ENCODE measurements at places on chromosomes 11 and 22.

DNA sequence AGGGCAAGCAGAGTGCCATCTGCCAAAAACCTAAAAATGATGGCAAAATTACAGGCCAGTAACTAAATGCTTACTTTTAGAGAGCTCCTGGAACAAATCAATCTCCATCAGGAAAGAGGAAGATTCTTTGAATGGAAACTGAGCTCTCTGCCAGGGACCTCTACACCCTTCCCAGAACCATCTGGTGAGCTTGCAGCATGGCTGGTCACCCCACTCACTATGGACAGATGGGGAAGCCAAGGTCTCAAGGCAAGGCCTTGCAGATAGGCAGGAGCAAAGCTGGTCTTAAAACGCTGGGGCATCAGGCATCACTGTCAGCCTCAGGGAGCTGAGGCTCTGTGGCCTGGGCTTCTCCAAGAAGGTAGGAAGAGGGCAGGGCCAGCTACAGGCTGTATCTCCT lies 36.2 kb downstream of the SERGEF start:
- no peak for DNase-seq

GRCh38 chr11:26219183-26220117 lies 112.5 kb upstream of the ANO3 start:
- no peak for DNase-seq

DNA sequence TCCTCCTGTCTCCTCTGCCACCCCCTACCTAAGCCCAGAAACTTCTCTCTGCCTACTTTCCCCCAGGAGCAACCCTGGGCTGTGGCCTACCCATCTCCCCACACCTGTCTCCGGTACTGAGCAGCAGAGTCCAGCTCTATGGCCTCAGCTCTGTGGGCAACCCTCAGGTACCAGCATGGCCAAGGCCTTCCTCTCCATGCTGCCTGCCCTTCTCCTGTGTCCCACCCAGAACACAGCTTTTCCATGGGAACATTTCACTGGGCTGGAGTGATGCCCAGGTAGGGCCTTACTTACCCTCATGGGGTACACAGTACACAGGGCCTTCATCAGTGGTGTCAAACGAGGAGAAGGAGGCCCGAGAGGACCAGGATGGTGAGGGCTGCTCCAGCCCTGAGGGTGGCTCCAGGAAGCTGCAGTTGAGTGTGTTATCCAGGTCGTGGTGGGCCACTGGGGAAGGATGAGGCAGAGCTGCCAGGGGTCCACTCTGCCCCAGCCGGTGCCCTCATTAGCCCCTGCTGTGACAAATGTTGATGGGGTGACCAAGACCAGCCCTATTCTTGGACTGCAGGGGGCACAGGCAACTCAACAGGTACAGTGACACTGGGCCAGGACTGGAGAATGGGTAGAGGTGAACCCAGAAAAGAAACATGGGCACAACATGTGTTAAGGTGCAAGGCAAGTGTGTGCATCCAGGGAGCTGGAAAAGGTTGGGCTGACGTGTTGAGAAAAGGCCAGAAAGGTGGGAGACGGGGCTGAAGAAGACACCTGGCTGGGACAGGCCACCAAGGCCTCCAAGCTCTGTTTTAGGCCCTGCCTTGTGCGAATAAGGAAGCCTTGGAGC lies 10.3 kb downstream of the SCARF2 start:
- no peak for DNase-seq

DNA sequence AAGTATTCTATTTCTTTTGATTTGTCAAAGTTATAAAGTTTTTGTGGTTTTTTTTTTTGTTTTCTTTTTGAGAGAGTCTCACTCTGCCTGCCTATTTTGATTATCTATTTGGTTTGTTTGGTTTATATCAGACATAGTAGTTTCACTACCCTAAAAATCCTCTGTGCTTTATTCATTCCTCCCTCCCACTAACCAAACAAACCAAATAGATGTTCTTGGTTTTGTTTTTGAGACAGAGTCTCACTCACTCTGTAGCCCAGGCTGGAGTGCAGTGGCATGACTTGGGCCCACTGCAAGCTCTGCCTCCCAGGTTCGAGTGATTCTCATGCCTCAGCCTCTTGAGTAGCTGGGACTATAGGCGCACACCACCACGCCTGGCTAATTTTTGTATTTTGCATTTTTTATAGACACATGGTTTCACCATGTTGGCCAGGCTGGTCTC lies 67.9 kb downstream of the ENTHD1 start:
- peak; percentile 33 for DNase-seq

DNA sequence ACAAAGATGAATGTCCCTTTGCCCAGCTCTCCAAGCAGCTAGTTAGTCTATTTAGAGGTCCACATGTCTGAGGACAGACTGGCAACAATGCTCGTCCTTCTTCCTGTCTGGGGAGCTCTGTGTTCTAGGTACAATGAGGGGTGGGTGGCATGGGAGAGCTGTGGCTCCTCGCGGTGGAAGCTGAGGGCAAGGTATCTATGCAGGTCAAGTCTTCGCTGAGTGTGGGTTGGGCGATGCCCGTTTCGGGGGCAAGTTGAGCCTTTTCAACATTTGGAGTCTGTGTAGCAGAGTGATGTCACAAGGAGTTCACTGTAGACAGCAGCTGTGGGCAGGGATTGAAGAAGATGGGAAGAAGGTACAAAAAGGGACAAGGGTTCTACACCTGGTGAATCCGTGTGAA lies 163.2 kb downstream of the FEZ1 start:
- DNase-seq = no peak

- DNase-seq = no peak
Observed at GRCh38 chr11:65952052-65952521, 6.8 kb downstream of the TSGA10IP start.

GRCh38 chr11:121048464-121049233 lies 24.7 kb downstream of the TBCEL start:
- no peak for DNase-seq

DNA sequence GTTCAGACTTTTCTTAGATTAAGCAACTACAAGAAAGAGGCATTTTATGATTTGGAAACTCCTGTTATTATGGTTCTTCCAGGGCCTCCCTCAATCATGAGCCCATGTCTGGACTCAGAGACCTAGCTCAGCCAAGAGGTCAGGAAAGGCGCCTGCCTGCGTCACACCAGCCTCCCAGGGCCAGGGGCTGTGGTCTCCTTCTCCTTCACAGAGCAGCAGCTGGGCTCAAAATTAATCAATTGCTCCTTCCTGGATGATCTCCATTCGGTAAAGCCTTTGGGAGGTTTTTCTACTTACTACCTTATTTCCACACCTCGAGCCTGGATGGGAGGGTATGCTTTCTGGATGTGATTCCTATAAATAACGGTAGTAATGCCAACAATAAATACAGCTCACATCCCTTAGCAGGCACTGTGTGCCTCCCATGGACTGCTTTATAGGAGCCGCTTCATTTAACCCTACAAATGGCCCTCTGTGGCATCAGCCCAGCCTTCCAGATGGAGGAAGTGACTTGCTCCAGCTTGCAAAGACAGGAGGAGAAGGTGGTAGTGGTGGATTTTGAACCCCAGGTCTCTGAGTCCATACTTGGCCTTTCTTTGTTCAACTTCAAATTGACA lies 1445.6 kb downstream of the TBC1D22A start:
- DNase-seq = no peak

DNA sequence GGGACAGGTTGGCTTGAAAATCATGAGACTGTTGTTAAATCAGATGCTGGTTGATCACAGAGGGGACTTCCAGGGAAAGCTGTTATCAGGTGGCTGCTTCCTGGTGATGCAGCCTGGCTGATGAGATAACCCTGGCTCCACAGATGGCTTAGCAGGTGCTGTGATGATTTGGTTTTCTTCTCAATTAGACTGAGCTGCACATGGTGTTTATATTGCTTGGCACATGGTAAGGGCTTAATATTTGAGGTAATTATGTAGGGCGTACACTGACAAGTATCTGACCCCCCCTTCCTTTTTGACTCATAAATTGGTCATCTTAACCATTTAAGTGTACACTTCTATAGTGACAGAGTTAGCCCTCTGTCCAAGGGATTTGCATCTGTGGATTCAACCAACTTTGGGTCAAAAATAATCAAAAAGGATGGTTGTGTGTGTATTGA lies 7.0 kb downstream of the RPS3 start:
- DNase-seq = no peak

GRCh38 chr11:65426839-65427690 lies 4.5 kb downstream of the NEAT1 start:
- DNase-seq = peak; percentile 64

GRCh38 chr11:117806846-117807245 lies 9.8 kb upstream of the DSCAML1 start:
- DNase-seq = no peak

DNA sequence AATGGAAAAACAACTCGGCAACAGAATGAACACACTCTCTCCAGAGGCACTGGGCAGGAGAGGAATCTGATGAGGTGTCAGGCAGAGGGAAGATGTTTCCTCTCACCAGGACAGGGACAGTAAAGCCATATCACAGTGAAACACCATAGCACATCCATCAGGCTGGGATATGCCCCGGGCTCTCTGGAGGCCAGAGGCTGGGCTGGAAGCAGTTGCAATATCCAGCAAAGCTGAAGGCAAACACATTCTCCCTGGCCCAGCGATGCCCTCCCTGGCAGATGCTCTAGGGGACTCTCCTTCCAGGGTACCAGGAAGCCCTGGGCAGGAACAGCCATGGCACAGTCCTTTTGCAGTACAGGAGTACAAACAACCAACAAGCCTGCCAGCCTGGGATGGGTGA lies 11.1 kb downstream of the RSPH14 start:
- DNase-seq = no peak

- DNase-seq = peak; percentile 29
Observed at GRCh38 chr11:15969281-15969680, 387.1 kb downstream of the SOX6 start.

- peak; percentile 75 for DNase-seq
Observed at GRCh38 chr11:32374261-32374711, 61.1 kb downstream of the WT1 start.

DNA sequence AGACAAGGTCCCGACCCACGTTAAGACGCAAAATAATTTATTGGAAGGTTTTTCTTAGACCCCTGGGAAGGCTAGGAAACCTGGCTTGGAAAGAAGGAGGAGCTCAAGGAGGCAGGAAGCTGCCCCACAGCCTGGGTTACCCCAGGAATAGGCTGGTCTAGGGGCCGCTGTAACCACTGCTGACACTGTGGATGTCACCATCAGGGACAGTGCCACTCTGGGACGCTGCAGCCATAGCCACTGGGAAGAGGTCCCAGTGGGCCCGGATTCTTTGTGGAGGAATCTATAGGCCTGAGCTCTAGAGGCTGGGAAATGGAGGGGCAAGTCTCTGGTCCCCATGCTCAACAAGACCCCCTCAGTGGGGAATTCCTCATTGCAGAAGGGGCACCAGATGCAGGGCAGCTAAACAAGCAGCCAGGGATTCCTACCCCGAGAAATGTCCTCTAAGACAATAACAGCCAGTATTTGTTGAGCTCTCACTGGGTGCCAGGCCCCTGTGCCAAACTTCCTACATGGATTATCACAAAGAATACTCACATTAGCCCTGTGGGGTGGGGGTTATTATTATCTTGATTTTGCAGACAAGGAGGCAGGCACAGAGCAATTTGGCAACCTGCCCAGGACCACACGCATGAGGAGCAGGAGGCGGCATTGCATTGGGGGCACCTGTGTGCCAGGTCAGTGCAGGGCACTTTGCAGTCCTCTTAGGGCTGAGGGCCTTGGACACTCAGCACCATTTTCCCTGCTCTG lies 19.5 kb upstream of the CHKA start:
- DNase-seq = no peak

GRCh38 chr11:76610871-76611475 lies 59.6 kb downstream of the LRRC32 start:
- no peak for DNase-seq

DNA sequence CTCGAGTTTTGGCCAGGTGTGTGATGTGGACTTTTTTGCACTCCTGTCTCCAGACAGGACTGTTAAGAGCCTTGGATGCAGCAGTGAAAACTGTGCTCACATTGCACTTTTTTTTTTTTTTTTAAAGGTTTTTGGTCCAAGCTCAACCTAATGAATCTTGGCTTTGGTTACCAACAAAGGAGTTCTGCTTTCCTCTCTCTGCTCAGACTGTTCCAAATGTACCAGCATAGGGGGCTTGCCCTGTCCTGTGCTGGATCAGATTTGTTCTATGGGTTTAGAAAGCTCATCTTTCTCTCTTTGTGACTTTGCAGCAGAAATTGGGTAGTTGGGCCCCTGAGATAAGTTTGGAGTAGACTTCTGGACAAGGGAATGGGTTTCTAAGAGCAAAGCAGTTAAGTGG lies 45.3 kb downstream of the POLD3 start:
- no peak for DNase-seq

- DNase-seq = peak; percentile 72
Observed at GRCh38 chr22:26364066-26365015, 64.7 kb upstream of the ASPHD2 start.

GRCh38 chr22:44026630-44027511 lies 2.8 kb downstream of the PARVB start:
- peak; percentile 85 for DNase-seq

- DNase-seq = peak; percentile 58
Observed at GRCh38 chr11:131691181-131692041, 321.0 kb downstream of the NTM start.

DNA sequence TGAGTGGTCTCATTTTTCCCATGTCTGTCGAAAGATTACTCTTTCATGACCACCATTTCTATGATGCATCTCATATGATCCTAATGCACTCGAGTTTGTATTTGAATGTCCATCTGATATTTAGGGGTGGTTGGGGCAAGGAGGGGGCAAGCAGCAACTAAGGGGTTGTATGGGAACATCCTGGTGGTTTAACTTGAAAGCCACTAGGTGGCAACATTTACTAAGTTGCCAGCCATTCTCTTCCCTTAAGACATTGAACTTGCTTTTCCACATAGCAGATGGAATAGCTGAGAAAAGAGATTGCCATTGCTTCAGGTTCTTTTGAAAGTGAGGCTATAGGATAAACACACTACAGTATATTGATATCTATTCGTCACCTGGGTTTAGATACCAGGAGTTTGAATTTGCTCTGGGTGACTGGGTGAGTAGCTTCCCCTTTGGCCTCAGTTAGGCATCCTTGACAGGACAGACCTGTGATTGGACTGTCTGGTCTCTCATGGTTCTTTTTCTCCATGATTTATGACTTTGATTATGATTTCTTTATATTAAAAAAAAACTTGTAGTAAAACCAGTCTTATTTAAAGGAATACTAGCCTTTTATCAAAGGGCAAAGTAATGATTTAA lies 32.4 kb downstream of the NF2 start:
- DNase-seq = peak; percentile 40

GRCh38 chr11:114758627-114759026 lies 80.3 kb downstream of the NXPE2 start:
- no peak for DNase-seq

- no peak for DNase-seq
Observed at GRCh38 chr22:23391022-23391421, 189.1 kb downstream of the IGLL1 start.

- DNase-seq = no peak
Observed at GRCh38 chr22:44004104-44004460, 20.0 kb upstream of the PARVB start.

GRCh38 chr22:36536717-36537116 lies 7.8 kb upstream of the EIF3D start:
- no peak for DNase-seq

GRCh38 chr11:107719073-107719472 lies 7.2 kb upstream of the SLN start:
- DNase-seq = no peak

GRCh38 chr22:39135092-39135896 lies 17.2 kb downstream of the CBX7 start:
- DNase-seq = peak; percentile 47

GRCh38 chr22:44080936-44081861 lies 57.1 kb downstream of the PARVB start:
- peak; percentile 66 for DNase-seq
